Cardiac fibroblast (primary cell): ENCODE measurements at places on chromosomes 1 and 21.

GRCh38 chr1:185824106-185824505, 89.9 kb downstream of the HMCN1 start:
- no peak for DNase-seq

GRCh38 chr1:214259353-214259977, 21.5 kb upstream of the SMYD2 start:
- DNase-seq = no peak

GRCh38 chr1:85379203-85380136, 85.5 kb downstream of the DDAH1 start:
- DNase-seq = peak; percentile 76

DNA sequence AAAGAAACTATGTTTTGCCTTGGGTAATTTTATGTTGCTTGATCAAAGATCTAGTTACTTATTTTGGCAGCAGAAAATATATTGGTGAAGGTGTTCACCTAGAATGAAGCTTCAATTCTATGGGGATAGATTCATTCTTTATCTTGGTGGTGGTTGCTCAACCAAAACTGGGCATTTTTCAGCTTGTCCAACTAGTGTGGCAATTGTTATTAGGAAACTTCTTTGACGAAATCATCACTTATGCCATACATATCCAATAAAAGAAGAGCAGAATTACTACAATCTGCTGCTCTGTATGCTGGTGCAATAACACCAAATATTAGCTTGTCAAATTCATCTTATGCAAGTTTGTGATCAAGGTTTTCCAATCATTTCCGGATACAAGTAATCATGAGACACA, 26.8 kb upstream of the TMPRSS15 start:
- no peak for DNase-seq
